ENCODE measurements at places on chromosomes 4 and X. TPM values are rescaled to one million over a fixed set of nuclear protein-coding genes. Genes with fewer than 3 reads are reported as not detected.
A peak's percentile ranks its signal among the peaks of the same experiment; 100 is the strongest.

DNA sequence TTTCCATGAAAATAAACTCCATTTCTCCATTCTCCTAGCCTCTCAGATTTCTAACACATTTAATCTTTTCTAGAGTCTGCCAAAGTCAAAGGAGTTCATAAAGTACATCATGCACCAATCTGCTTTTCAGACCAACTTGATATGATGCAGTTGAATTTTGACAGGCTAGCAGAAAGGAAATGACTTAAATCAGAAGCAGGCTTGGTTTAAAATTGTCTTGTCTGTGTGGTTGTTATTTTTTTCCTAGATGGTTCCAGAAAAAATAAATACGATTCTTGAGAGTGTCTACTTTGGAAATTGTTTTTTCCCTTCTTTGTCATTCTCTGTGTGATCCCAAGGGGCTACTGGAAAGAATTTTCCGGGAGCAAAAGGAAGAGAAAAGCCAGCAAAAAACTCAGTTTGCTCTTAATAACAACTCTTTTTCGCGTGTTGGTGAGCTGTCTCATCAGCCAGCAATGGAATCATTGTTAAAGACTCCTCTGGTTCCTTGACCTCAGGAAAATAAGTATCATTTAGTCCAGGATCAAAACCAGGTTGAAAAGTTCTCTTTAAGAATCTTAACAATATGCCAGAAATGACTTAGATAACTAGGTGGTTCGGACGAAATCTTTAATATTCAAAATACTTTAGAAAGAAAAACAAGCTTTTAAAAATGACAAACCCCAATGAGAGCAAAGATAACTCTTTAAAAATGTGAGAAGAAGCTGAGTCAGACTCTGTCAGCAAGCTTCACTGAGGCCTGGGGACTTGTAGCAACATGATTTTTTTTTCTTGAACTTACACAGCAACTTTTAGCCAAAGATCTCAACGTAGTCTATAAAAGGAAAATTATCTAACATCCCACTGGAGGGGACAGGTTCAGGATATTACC lies 49.7 kb upstream of the GAB1 start:
- H3K4me1 ChIP-seq = peaks cover 7% of the 10 kb centered on the region
- DNase-seq = peak; percentile 53
- H3K27me3 ChIP-seq = no peaks in the 10 kb centered on the region
- no peaks in the 10 kb centered on the region for H3K36me3 ChIP-seq
- H3K4me3 ChIP-seq = peak overlapping the region; percentile 21

DNA sequence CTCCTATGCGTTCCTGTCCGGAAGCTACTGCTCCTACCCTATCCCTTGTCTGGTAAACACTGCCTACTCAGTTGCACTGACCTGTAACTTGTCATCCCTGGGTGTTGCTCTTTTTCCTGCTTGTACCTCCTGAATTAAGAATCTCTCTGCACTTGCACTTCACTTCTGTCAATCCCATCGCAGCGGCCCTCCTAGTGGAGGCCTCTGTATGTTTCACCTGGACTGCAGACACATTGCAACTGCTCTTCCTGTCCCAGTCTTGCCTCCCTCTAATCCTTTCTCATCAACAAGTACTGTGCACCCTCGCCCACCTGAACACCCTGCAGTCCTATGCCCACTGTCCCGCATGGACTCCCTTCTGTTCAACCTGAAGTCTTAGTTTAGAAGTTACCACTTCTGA lies 8.0 kb downstream of the GK start:
- DNase-seq = no peak
- H3K27me3 ChIP-seq = no peaks in the 10 kb centered on the region
- no peaks in the 10 kb centered on the region for H3K4me1 ChIP-seq
- H3K27ac ChIP-seq = no peak overlapping the region
- no peaks in the 10 kb centered on the region for H3K36me3 ChIP-seq

- no peaks in the 10 kb centered on the region for H3K4me1 ChIP-seq
- H3K27me3 ChIP-seq = no peaks in the 10 kb centered on the region
- H3K4me3 ChIP-seq = no peak overlapping the region
- no peak for DNase-seq
- H3K36me3 ChIP-seq = no peaks in the 10 kb centered on the region
- H3K27ac ChIP-seq = no peak overlapping the region
Measured at GRCh38 chr4:112423591-112423990, 92.4 kb downstream of the NEUROG2 start.

DNA sequence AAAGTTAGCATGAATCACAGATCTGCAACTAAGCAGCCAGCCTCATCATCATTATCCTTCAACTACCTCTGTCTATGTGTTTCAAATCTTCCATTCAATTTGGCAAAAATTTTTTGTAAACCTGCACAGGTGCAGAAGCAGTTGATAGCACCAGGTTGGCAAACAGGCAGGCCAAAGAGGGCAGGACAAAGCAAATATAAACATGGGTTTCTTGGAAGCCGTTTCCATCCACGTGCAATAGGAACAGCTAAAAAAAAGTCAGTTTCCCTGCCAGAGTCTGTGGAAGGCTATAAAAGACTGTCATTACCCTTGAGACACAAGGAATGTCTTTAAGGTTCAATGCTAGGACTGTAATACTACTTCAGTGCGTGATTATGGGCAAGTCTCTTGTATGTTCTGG lies 253.2 kb downstream of the PDHA2 start:
- no peak overlapping the region for H3K27ac ChIP-seq
- no peaks in the 10 kb centered on the region for H3K27me3 ChIP-seq
- peaks cover 4% of the 10 kb centered on the region for H3K4me1 ChIP-seq

Gene GNL3L
- total RNA-seq = 40.5 TPM

DNA sequence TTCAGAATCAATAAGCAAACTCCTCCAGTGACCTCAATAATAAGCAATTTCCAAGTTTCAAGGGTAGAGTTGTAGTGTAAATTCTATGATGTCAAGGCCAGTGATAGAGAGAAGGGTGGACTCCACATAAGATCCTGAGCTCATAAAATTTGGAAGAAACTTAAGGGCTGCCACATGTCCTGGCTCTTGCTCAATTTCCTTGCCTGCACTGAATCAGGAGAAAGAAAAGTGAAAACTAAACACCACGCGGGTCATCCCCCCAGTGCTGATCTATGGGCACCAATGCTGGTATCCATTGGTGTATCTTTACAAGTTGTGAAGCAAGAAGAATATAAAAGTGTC lies 392.0 kb upstream of the INTU start:
- H3K4me3 ChIP-seq = no peak overlapping the region
- no peaks in the 10 kb centered on the region for H3K4me1 ChIP-seq

Gene C4orf50
- total RNA-seq = 0.17 TPM

GRCh38 chr4:52711834-52712250 lies 39.4 kb downstream of the ERVMER34-1 start:
- H3K27ac ChIP-seq = no peak overlapping the region
- peaks cover 26% of the 10 kb centered on the region for H3K4me1 ChIP-seq
- H3K4me3 ChIP-seq = peak overlapping the region; percentile 48
- H3K27me3 ChIP-seq = no peaks in the 10 kb centered on the region
- H3K36me3 ChIP-seq = peaks cover 31% of the 10 kb centered on the region

Gene PPARGC1A
- total RNA-seq = 0.53 TPM

Gene NXF2B
- total RNA-seq = not detected

DNA sequence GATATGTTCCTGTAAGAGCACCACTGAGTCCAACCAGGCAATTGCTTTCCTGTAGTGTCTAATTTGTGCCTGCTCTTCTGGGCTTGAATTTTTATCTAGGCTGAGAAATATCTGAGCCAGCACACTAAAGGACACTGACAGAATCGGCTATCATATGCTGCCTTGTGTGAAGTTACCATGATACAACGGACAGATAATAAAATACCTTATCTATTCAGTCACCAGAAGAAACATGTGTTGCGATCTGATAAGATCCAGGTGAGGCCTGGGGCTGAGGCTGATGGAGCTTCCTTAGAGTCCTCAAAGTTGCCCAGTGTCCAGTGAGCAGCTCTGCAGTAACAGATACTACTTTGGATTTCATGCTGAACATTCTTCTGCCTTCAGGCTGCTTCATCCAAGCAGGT lies 111.8 kb downstream of the ZNF518B start:
- no peaks in the 10 kb centered on the region for H3K36me3 ChIP-seq
- H3K27me3 ChIP-seq = no peaks in the 10 kb centered on the region
- H3K4me3 ChIP-seq = no peak overlapping the region
- no peak overlapping the region for H3K27ac ChIP-seq
- H3K4me1 ChIP-seq = no peaks in the 10 kb centered on the region

- no peak overlapping the region for H3K4me3 ChIP-seq
- no peaks in the 10 kb centered on the region for H3K36me3 ChIP-seq
- no peak for DNase-seq
- no peaks in the 10 kb centered on the region for H3K27me3 ChIP-seq
- peaks cover 5% of the 10 kb centered on the region for H3K4me1 ChIP-seq
- H3K27ac ChIP-seq = no peak overlapping the region
Measured at GRCh38 chr4:54172156-54172555, 56.9 kb upstream of the PDGFRA start.

DNA sequence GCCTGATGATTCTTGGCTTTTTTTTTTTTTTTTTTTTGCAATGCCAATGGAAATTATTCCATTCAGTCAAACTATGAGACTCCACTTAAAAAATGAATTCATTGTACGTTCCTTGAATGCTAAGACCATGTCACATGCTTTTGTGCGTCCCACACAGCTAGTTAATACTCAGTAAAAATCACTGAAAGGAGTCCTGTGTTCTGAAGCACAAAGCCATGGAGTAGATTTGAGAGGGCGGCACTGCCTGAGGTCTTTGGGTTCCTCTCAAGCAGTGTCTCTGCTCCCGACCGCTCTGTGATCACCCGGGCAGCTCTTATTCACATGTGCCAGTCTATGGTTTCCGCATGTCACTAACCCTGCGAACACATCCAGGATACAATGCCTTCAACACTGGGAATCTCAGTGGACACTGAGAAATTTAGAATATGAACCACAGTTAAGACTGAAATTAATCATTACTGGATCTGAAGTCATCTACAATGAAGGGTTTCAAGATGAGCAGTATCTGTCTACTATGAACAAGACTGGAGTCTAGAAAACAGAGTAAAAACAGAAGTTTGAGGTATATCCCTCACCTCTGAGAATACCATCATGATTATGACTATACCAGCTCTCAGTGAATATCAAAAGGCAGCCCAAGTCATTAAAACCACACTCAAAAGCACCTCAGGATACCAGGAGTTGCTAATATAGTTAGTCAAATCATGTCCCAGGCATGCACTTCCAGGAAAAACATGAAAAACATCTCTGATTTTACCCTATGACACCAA lies 193.0 kb downstream of the MGST2 start:
- no peak overlapping the region for H3K27ac ChIP-seq
- DNase-seq = no peak
- no peak overlapping the region for H3K4me3 ChIP-seq

Gene NXF2
- not detected for total RNA-seq

DNA sequence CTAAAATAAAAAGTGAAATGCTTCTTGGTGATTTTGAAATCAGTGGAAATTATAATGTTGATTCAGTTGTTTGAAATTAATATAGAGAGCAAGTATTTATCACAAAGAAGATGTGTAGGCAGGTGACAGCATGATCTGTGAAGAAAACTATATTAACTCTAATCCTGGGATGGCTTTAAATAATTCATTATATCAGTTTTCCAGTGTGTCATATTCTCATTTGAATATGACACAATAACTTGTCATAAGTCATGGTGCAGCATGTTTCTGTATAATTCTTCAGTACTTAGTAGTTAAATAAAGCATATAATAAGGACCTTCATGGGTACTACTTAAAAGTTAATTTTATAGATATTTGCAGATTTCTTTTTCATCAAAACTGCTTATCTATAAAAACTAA lies 573.6 kb downstream of the INPP4B start:
- H3K27me3 ChIP-seq = no peaks in the 10 kb centered on the region
- no peak for DNase-seq
- no peak overlapping the region for H3K4me3 ChIP-seq
- H3K36me3 ChIP-seq = no peaks in the 10 kb centered on the region
- no peaks in the 10 kb centered on the region for H3K4me1 ChIP-seq

Gene RS1
- not detected for total RNA-seq

DNA sequence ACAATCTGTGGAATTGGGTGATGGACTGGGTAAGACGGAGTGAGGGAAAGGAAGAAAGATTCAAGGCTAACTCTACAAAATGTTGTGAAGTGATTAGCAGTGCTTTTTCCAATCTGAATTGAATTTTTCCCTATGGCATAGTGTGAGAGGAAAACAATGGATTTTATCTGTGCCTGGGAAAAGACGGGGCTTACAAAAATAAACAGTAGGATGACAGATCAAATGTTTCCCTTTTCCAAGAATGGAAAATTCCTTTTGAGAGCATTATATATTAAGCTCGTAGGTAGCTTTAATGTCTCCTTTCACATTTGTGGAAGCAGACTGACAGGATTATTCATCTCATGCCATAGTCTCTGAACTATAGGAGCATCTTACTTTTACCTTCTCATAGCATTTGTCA lies 27.8 kb downstream of the ATP11C start:
- no peaks in the 10 kb centered on the region for H3K4me1 ChIP-seq
- no peak overlapping the region for H3K4me3 ChIP-seq
- H3K27me3 ChIP-seq = no peaks in the 10 kb centered on the region
- H3K36me3 ChIP-seq = no peaks in the 10 kb centered on the region

Gene SH3D19
- total RNA-seq = 57.2 TPM

GRCh38 chr4:139175646-139176301 lies 1.2 kb downstream of the ELF2 start:
- no peaks in the 10 kb centered on the region for H3K27me3 ChIP-seq
- peak overlapping the region; percentile 81 for H3K4me3 ChIP-seq
- peak overlapping the region; percentile 79 for H3K27ac ChIP-seq

DNA sequence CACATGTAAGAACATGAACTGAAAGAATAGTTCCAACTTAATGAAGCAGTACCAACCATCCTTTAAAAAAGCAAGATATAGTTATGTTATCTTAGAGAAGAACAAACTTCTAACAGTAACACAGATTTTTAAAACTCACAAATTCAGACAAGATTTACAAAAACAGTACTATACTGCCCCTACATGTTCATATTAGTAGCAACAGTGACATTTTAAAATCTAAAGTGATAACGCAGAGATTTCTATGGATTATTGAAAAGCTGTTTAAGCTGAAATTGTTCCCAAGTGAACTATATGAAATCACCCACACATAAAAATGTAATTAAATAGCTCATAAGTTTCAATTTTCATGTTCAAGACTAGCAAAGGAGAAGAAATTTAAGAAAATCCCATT lies 166.0 kb downstream of the FBXW7 start:
- H3K4me3 ChIP-seq = no peak overlapping the region
- H3K4me1 ChIP-seq = no peaks in the 10 kb centered on the region
- no peaks in the 10 kb centered on the region for H3K27me3 ChIP-seq
- H3K27ac ChIP-seq = no peak overlapping the region
- DNase-seq = no peak

- DNase-seq = no peak
- H3K4me1 ChIP-seq = no peaks in the 10 kb centered on the region
- H3K27ac ChIP-seq = no peak overlapping the region
- H3K4me3 ChIP-seq = no peak overlapping the region
- no peaks in the 10 kb centered on the region for H3K27me3 ChIP-seq
- H3K36me3 ChIP-seq = no peaks in the 10 kb centered on the region
Measured at GRCh38 chr4:122577808-122578781, 42.8 kb downstream of the IL21 start.

DNA sequence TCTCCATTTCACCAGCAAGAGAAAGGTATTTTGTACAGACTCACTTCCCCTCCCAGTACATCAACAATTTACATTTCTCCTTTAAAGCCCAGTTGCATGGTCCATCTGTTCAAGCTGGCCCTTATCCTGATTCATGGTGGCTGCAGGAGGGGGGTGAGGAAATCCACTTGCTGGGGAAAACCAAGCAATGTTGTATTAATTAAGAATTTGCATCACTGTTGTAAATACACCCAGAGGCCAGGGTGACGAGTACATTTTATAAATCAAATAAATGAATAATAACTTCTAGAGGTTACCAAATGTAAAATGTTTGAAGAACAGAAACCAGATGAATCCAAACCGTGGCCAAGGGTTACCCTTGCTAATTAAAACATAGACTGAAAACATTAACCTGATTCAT lies 395.9 kb upstream of the INTU start:
- H3K4me1 ChIP-seq = no peaks in the 10 kb centered on the region
- no peak overlapping the region for H3K4me3 ChIP-seq
- no peaks in the 10 kb centered on the region for H3K27me3 ChIP-seq

Measured in astrocyte (in vitro differentiated cells and primary cell).